AG10803 (cell line): ENCODE measurements at places on chromosomes 3 and 15.

DNA sequence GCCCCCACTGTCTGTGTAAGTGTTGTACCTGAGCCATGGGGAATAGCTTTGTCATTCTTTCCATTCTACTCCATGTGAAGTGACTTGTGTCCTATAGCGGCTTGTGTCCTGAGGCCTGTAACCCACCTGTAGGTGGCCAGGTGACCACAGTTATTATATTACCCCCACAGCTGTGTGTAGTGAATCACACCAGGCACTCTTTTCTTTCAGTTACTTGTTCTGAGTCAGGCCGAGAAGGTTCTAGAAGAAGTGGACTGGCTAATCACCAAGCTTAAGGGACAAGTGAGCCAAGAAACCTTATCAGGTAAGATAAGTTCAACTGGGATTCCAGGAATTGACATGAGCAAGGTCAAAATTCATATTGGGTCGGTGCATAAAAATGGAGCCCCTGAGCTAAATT is 29.2 kb downstream of the POLG start:
- no peak for DNase-seq

GRCh38 chr3:163185721-163186350 is 1689.2 kb downstream of the OTOL1 start:
- DNase-seq, result no peak

- DNase-seq, result no peak
Observed at GRCh38 chr15:67059127-67059553, 6.3 kb upstream of the SMAD3 start.

DNA sequence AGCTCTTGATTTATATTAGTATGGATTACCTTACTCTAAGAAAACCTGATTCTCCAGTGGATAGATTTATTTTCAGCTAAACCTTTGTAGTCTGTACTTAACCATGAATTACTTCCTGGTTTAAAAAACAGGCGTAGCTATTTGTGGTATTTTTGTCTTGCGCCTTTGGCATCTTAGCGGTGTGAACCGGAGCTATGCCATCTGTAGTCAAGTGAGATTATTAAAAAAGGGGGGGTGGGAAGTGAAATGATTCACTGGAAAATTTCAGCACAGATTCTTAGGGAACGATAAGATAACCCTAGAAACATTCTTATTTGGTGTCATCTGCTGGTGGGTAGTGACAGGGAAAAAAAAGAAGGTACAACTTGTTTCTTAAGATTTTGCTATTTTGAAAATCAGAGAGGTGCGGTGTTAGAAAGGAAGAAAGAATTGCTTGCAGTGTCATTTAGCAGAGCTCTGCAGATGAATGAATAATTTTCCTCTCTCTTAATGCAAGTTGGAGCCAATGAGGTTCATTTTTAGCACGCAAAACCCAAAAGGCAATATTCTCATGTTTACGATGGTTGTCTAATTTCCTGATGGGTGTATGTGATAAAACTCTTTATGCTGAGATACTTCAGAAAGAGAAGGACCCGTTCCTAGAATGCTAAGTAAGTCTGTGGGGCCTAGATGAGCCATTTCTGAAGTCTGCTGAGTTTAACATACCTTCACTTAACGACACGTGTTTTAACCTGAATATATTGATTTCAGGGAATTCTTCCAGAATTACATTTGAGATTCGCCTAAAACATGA is 44.0 kb downstream of the PSMD6 start:
- peak; percentile 25 for DNase-seq
